Occipital lobe (tissue), 3 donors: ENCODE measurements at places on chromosomes 4 and X.

DNA sequence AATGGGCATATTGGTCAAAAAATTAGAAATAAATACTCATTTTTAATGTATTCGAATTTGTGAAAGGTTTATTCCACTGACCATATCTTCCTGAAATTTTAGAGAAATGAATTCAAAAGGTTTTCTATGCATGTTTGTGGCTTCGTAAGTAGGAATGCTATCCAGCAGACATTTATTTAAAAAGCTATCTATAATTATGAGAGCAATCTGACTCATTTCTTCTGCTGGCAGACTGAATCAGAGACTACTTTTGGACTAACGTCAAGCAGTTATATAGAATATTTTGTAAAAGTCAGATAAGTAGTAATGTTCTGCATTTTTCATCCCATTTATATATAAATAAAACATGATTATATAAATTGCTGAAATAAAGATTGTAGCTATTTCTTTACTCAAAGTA, 125.0 kb downstream of the SPCS3 start:
- no peak for DNase-seq

GRCh38 chr4:74638689-74639088, 155.6 kb downstream of the BTC start:
- DNase-seq, result no peak

GRCh38 chrX:154020536-154021115, 924 bp upstream of the IRAK1 start:
- no peak for DNase-seq

- no peak for DNase-seq
Measured at GRCh38 chr4:158807691-158808090, 38.9 kb downstream of the FNIP2 start.

DNA sequence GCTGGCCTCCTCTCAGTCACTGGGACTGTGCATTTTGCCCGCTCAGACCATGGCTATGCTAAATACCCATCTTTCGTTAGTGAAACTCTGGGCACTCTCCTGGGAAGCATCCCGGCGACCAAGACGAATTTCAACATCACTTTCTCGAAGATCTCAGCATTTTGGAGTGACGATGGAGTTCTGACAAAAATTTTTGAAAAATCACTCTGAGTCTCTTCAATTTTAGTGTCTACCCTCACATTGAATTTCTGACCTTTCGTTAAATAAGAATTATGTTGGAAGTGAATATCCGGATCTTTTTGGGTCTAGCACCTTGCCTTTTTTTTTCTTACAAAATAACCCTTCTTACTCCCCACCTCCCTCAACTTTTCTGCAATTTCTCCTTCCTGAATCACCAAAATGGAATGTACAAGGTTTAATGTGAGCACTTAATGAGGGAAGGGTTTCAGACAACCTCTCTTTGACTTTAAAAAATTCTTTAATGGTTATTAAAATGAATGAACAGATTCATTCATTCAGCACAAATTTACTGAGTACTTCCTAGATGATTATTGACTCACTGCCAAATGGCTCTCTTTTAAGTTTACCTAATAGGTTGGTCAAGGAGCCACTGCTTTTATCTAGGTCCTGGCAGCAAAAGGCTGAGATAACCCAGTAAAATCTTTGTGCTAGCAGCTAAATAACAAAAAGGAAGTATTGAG, 746 bp upstream of the AADAT start:
- DNase-seq, result no peak

DNA sequence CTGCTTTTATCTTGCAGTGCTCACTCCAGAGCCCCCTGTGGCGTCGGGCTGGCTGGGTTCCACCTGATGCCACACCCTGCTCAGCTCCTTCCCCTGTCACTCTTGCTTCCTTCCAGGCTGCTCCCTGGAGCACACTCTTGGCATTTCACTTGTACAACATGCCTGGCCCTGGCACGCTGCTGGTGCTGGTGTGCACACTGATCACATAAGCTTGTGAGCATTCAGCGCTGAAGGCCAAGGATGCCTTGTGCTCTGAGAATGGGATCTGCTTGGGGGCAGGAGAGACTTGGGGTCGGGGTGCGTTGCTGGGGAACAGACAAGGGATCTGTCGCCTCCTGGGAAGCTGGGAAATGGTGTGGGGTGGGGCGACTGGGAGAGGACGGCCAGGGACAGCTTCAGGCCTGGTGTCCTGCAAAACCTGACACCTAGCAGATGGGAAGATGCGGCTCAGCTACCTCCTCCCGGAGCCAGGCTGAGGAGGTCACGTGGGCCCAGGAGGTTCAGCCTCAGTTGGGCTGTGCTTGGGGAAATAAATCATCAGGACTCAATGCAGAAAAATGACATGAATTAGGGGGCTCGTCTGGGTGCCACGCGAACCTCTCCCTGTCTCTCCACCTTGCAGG, 108.5 kb downstream of the PHKA2 start:
- no peak for DNase-seq

- no peak for DNase-seq
Measured at GRCh38 chrX:9356846-9357245, 108.0 kb upstream of the TBL1X start.
